ENCODE measurements at places on chromosomes 3 and 15.

- DNase-seq = no peak
Observed at GRCh38 chr15:100053474-100054121, 288.2 kb downstream of the ADAMTS17 start.

DNA sequence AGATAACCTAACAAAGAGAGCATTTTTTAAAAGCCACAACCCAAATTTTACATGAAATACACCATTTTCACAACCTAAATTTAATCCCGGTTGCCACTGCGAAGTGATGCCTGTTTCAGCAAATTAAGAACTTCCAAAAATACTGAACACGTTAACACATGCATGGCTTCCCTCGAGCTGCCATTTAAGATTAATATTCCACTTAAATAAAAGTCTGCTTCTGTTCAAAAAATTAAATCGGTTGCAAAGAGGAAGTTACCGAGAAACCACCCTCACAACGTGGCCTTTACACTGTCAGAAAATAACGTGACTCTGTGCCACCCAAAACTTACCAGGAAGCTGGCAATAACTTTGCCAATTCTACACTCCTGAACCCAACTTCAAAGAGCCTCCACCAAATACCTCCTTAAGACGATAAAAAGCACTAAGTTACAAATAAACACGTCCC lies 1.2 kb downstream of the TBL1XR1 start:
- DNase-seq = peak; percentile 45

GRCh38 chr3:24498796-24499195 lies 4.1 kb upstream of the THRB start:
- DNase-seq = no peak

DNA sequence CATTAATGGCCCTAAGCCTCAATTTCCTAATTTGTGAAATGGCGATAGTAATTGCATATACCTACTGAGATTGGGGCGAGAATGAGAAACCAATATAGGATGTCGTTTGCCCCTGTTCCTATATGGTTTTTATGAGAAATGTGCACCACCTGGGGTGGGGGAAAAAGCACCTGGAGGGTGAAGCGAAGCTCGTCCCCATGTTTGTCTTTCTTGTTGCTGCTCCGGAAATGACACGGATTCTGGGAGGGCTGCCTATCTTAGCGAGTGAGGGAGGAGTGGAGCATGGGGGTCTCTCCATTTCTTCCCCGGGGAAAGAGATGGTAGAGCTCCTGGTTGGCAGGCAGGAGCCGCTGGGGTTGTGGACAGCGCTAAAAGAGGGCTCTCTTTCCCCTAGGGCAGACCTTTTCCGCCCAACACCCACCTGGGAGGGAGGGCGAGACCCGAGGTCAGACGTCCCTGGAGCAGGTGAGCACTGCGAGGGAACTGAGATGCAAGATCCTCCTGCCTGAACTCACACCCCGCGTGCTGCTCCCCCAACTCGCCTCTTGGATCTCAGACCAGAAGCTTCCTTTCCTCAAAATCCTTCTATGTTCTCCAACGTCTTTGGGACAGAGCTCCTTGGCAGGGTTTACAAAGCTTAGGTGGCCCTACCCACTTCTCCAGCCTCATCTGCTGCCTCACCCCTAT lies 5.6 kb upstream of the BAHD1 start:
- no peak for DNase-seq

DNA sequence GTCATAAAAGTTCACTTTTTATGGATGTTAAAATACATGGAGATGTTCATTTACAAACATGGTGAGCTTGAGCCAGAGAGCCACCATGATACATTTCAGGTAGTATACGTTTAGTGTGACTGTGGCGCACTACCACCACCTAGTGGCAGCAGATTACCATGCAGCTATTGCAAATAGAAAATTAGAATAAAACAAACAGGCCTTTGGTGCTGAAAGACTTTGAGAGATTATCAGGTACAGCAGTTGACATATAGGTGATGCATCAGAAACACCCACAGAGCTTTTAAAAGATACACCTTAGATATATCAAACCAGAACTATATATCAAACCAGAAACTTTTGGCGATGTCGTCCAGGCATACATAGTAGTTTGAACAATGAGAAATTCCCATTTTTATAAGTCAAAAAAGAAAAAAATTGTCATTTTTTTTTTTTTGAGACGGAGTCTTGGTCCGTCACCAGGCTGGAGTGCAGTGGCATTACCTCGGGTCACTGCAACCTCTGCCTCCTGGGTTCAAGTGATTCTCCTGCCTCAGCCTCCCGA lies 42.0 kb upstream of the ICE2 start:
- peak; percentile 75 for DNase-seq
